Stimulated activated CD4-positive, alpha-beta T cell treated with anti-CD3 and anti-CD28 coated beads, Interleukin-1b, Interleukin-23, amount 100 ng/mL, for 48 hours (primary cell): ENCODE measurements at places on chromosomes 4 and X.

DNA sequence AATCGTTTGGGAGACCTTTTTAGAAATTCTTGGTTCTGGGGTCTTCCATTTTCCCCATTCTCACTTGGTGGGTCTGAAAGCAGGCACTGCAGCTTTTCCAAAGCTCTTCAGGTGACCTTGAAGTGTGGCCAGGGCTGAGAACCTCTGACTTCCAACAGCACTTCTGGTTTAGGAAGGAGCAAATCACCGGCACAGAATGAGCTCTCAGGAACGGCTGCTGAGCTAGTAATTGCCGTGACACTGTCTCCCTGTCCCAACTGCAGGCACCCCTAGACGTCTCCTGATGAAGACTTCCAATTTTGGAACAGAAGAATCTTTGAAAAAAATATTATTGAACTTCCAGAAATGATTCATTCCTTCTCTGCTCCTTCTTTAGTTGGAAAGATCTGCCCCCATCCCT is 31.3 kb downstream of the CD38 start:
- no peak for DNase-seq

DNA sequence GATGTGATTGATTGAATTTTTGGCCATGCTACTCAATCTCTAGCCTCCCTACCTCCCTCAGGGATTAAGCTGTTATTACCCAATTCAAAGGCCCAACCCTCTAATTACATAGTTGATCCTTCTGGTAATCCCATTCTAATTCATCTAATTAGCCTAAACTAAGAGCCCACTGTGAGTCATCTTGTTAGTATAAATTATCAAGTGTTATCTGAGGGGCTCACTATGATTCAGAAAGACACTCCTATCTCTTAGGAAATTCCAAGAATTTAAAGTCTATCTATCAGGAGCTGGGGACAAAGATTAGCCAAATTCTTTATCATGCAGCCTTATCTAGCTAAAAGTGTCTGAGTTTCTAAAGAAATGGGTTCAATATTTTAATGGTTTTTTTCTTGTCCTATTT is 32.9 kb upstream of the VEGFC start:
- no peak for DNase-seq

GRCh38 chr4:169952236-169953002 is 73.8 kb downstream of the MFAP3L start:
- DNase-seq = no peak

- no peak for DNase-seq
Observed at GRCh38 chr4:79232540-79232939, 93.3 kb downstream of the NAA11 start.

DNA sequence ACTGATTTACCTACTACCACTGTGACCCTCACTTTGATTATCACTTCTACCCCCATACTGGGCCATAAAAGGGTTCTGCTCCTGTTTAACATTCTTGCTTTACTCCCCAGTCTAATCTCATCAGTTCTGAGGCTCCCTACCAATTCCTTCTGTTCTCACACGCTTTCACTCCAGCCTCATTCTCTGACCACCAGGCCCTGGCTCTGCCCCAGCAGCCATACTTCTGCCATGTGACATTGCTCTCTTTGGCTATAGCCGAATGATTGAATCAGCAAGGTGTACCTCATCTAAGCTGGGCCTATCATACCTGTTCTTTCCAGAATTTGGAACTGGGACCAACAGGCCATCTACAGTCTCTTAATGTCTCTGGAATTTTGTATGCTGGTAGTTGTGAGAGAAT is 14.4 kb upstream of the ELF2 start:
- no peak for DNase-seq

GRCh38 chrX:110536816-110537215 is 178.2 kb downstream of the RTL9 start:
- no peak for DNase-seq

GRCh38 chr4:20255823-20256222 is 4.1 kb downstream of the SLIT2 start:
- no peak for DNase-seq

DNA sequence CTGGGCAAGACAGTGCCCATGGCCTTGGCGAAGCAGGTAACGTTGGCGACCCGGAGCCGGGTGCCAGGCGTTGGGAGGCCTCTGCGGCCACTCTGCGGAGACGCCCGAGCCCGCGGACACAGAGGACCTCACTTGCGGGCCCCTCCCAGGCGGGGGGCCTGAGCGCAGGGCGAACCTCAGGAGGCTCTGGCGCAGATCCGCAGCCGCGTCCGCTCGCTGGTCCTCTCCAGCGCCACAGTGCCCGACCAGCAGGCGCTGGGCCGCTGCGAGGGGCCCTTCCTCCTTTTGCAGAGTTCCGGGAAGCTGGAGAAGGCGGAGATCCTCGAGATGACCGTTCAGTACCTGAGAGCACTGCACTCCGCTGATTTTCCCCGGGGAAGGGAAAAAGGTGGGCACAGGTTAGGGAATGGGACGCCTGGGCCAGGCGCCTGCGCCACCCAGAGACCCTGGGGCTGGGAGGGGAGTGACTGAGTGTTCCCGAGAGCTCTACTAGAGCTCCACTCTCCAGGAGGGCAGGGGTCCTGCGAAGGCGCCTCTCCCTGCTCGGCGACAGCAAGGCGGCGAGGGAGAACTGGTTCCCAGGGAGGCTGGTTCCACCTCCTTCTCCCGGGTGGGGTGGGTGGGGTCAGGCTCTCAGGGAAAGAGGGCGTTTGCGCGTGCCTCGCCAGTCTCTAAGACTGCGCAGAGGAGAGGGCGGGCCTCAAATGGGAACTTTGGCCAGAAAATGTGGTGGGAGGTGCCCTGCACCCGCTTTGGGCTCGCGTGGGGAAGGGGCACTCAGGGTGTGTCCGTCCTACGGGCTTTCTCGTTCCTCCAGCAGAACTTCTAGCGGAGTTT is 1.4 kb downstream of the HELT start:
- DNase-seq = no peak

GRCh38 chrX:148562846-148563245 is 62.4 kb downstream of the AFF2 start:
- DNase-seq = no peak

GRCh38 chr4:75385106-75385505 is 129.1 kb downstream of the RCHY1 start:
- no peak for DNase-seq
